ENCODE measurements at places on chromosomes 11 and 22.
A peak's percentile ranks its signal among the peaks of the same experiment; 100 is the strongest.

GRCh38 chr22:37411655-37412054 is 15.6 kb downstream of the ELFN2 start:
- DNase-seq, result no peak

DNA sequence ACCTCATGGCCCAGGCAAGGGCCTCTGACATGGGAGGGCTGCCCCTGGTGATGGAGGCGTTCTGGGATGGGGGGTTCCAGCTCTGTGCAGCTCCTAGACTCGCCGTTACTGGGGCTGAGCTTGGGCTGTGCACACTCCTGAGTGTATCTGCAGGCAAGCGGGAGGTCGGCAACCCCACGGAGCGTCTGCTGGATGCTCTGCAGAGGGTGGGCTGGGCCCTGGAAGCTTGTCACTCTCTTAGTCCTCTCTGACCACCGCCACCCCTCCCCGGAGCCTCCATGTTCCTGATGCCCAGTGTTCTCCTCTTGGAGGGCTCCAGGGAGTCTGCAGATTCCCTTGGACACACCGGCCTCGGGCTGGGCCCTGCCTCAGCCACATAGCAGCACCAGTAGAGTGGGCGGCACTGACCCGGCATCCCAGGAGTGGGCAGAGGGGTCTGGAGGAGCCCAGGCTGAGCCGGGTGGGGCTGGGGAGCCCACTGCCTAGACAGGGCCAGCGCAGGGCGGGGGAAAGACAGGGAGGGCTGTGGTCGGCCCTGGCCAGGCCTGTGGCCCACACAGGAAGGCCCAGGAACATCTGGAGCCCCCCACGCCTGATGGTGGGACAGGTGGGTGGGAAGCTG is 20.6 kb upstream of the MUC5B start:
- no peak for DNase-seq

- DNase-seq, result peak; percentile 55
These were observed 10.1 kb downstream of the AIP start for GRCh38 chr11:67492801-67493547.

- DNase-seq, result peak; percentile 87
These were observed at the start of gene ST3GAL4 for GRCh38 chr11:126355324-126355925. ST3GAL4 (plus strand) TSS chr11:126355686; CDS start chr11:126406156, 50,470 bp downstream.

DNA sequence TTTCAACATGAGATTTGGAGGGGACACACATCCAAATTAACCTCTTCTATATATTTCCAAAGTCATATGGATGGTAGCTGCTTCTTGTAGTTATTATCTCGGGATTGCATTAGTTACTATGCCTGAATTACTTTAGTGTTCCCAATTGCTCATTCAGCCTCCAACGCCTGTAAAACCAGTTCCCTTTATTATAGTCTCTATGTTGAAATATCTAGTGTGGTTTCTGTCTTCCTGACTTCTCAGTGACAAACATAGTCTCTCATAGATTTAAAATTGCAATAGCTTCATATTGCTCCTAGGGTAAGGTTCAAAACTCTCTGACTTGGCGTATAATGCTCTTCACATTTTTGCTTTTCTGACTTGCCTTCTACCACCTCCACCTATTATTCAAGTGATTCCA is 366.4 kb downstream of the CASP12 start:
- no peak for DNase-seq

DNA sequence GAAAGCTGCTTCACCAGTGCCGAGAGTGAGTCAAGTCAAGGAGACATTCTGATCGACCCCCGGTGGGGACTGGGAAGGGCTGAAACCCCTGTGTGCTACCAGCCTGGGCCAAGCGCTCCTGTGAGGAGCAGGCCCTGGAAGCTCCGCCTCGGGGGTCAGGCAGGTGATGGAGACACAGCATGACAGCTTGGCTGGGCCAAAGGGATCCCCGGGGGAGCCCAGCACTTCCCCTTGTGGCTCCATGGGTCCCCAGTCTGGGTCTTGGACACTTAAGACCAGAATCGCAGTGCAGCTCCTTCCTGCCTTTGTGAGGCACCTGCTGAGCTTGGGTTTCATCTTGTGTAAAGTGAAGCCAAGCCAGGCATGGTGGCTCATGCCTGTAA is 89.2 kb downstream of the MORC2 start:
- DNase-seq, result no peak

DNA sequence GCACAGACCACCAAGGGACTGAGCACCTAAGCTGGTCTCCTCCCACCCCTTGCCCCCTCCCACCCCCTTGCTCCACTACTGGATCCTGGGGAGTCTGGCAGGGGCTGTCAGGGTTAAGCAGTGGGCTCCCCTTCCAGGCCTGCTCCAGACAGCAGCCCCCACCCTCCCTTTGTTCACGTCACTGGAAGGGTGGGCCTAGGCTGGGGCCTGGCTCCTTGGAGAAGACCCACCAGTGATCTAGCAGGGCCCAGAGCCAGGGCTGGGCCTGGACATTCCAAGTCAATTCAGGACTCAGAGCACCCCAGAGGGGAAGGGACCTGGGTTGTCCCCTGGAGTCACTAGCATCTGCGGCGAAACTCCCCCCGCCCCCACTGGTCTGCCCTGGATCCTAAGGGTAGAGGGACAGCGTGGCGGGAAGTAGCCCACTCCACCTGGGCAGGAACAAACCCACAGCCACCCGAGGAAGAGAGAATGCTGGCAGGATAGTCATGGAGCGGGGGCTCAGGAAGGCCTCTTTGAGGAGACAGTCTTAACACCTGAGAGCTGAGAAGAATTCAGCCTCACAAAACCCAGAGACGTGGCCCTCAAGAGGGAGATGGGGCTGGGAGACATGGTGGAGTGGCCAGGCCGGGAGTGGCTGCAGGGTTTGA is 45.8 kb downstream of the IGLL1 start:
- no peak for DNase-seq

DNA sequence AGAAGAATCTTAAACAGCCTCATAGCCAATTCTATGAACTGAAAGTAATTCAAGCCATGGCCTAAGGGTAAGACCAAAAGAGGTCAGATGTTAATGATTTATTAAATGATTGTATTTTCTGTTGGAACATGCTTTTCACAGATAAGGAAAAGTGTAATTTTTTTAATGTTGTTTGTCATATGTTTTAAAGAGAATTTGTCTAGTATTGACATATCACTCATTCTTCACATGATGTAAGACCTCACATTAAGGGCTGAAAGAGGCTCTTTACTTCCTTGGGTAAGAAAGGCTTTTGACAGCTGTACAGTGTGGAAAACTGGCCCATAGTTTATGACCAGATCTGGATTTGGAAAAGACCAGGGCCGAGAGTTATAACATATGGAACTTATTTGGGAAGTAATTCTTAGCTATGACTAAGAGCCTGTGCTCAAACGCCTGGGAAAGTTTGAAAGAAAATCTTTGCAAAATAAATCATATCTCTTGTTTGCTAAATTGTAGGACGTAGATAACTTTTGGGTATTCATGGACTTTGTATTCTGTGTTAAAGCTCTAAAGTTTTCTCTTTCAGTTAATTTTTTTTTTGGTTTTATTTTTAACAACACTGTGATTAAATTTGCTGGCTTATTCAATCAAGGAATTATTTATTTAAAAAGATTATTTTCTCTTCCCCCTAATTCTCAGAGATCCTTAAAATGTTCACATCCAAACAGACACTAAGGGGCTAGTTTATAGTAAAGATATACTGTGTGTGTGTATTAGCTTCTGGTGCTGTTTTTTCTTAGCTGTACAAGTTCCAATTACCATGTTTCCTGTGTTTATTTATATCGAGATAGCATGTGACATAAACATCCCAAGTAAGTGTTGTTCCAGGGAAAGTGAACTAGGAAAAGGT is 162.2 kb downstream of the ARHGAP42 start:
- no peak for DNase-seq

GRCh38 chr22:47634347-47634746 is 871.9 kb downstream of the TBC1D22A start:
- DNase-seq, result no peak

GRCh38 chr11:14386895-14387480 is 28.0 kb upstream of the RRAS2 start:
- no peak for DNase-seq

- DNase-seq, result no peak
These were observed 3.0 kb downstream of the ASCL2 start for GRCh38 chr11:2267306-2267850.

Data from GM12891 (cell line).